ENCODE measurements at places on chromosomes 13 and 19.

GRCh38 chr19:3575260-3575741 lies 2.6 kb downstream of the HMG20B start:
- no peak for DNase-seq

- no peak for DNase-seq
Measured at GRCh38 chr13:40780822-40781401, 8.5 kb upstream of the SLC25A15 start.

DNA sequence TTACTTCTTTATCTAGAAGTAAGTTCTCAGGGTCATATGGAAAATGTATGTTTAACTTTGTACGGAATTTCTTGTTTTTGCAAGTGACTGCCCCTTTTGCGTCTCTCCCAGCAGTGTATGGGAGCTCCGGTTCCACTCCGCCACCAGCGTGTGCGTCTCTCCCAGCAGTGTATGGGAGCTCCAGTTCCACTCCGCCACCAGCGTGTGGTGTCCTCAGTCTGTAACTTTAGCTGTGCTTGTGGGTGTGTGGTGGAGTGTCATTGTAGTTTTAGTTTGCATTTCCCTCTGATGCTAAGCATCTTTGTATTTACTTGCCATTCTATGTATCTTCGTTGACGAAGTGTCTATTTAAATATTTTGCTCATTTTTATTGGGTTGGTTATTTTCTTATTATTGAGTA lies 2.4 kb downstream of the CUL4A start:
- peak; percentile 14 for DNase-seq

- DNase-seq, result peak; percentile 76
Measured at GRCh38 chr19:49889687-49890348, 6.9 kb downstream of the IL4I1 start.

DNA sequence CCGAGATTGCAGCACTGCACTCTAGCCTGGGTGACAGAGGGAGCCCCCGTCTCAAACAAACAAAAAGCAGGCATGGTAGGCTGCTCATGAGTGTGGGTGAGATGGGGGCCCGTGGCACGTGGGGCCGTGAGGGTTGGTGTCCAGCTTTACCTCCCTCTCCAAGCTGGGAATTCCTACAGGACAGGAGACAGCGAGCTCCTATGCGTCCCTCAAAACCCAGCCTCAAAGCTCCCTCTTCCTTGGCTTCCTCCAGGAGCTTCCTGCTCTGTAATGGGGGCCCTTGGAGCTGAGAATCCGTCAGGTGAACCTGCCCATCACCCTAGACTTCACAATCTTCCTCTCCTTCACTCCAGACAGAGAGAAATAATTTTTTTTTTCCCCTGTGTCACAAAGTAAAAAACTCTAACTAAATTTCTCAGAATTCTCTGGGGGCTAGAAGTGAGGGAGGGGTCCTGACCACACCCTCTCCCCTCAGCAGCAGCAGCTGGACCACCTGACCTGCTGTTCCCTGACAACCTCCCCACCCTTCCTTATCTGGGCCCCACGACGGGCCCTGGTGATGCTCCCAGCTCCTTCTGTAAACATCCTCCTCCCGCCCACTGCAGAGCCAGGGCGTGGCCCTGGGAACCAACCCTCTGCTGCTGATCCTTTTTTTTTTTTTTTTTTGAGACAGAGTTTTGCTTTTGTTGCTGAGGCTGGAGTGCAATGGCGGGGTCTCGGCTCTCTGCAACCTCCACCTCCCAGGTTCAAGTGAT lies 22.1 kb upstream of the WDR18 start:
- no peak for DNase-seq
